ENCODE measurements at places on chromosomes 7 and 10.

GRCh38 chr7:83791737-83792136, 142.8 kb upstream of the SEMA3E start:
- DNase-seq = no peak

GRCh38 chr7:137287651-137288258, 55.8 kb downstream of the PTN start:
- DNase-seq = no peak

DNA sequence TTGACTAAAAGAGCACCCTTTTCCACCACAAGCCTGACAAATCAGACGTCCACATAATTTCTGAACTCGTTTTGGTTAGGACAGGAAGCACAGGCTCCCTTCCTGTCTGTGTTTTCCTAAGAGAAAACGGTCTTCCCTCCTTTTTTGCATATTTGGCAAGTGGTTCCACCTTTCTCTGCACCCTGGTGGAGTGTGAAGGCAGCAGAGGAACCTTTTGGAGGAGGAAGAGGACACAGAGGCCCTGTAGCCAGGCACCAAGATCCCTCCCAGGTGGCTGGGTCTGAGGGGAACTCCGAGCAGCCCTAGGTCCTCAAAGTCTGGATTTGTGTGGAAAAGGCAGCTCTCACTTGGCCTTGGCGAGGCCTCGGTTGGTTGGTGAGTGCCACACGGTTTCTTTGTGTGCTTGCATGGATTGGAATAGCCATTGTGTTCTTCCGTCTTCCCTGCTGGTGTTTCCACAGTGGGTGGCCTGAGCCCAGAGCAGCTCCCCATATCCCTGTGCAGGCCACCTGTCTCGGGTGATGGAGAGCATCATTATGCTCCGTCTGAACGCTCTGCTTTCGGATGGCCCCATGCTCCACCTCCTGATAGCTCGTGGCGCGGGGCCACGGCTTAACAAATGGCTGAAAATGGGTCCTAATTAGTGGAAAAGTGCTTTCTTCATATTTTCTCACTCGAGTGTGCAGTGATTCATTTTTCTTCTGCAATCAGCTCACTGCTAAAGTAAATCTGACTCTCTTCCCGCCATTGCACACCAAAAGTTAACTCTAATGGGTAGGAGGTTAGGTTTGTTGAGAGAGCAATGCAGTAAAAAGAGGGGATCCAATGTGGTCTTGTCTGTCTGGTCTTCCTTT, 4.2 kb downstream of the IKZF1 start:
- DNase-seq = no peak

GRCh38 chr10:110101464-110102144, 93.8 kb downstream of the ADD3 start:
- no peak for DNase-seq

GRCh38 chr10:127524908-127525665, 24.0 kb upstream of the NPS start:
- DNase-seq = no peak

GRCh38 chr7:140200061-140200989, 23.5 kb upstream of the KDM7A start:
- DNase-seq = no peak

DNA sequence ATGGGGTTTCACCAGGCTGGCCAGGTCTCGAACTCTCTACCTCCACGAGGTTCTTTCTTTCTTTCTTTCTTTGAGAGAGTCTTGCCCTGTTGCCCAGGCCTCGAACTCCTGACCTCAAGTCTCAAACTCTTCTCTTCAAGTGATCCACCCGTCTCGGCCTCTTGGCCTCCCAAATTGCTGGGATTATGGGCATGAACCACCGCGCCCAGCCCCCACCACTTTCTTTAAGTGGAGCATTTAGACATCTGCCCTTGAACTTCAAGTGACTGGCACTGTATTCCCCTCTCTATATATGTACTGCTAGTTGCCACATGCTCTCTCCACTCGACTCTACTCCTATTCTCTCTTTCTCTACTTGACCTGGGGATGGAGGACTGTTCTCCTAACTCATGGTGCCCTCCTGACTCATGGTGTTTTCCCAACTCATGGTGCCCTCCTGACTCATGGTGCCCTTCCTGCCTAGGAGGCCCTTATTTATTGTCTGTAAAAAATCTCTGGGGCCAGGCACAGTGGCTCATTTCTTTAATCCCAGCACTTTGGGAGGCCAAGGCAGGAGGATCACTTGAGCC, 19.3 kb upstream of the ACHE start:
- DNase-seq = no peak

DNA sequence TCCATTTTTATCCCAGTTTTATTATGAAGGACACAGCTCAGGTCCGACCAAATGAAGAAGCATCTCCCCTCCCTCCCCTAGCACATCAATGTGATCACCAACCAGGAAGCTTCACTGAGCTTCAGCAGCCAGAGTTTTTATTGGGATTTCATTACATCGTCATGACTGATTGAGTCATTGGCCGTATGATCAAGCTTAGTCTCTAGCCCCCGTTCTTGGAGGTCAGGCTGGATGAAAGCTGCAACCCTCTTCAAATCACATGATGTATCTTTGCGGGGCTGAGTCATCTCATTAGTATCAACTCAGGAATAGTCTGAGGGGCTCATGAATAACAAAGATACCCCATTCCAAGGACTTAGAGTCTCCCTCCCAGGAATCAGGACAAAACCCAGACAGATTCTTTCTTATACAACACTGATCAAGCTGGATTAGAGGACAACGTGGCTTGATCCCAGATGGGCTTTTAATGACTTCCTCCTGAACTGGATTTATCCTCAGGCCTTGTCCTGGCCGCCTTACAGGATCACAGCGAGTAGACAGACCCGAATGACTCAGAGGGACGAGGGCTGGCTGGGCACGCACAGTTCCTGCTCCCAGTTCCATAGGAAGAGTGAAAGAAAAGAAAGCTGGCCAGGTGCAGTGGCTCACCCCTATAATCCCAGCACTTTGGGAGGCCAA, 14.5 kb downstream of the LIMK1 start:
- DNase-seq = no peak
